ENCODE measurements at places on chromosomes 7 and 10.

DNA sequence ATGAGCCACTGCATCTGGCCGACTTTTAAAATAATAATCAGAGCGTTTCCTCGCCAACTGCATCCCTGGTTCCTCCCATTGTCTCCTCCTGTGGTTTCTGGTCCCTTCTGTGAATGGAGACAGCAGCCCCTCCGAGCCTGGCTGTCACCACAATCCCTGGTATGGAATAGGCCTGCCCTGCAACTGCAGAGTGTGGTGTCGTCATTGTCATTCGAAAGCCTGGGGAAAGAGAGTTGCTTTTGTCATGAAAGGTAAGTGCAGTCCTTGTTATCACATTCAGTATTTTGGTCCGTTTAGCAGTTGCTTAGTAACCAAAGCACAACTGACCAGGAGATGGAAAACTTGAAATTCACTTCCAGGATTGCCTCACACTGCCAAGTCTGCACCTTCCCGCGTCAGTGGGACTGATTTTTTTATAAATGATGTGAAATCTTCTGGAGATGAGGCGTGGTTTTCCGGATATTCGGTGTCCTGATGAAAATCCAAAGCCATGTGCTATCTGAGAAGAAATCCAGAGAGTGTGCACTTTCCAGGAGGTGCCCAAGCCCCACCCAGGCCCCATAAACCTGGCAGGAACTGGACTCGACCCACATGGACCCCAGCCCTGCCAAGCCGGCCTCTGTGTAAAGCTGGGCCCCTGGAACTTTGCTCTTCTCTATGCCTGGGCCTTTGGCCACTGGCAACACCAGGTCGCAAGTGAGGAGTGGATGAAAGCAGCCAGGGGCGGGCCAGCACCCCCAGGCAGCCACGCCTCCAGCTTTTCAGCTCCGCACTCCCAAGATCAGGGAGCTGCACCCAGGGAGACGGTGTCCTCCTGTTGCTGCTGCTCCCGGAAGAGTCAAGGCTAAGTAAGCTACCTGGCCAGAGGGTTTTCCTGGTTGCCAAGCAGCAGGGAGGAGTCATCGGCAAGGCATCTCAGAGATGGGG is 133.7 kb upstream of the SH2B2 start:
- DNase-seq: no peak

- DNase-seq: no peak
Measured at GRCh38 chr10:13105184-13105583, 5.2 kb downstream of the OPTN start.

DNA sequence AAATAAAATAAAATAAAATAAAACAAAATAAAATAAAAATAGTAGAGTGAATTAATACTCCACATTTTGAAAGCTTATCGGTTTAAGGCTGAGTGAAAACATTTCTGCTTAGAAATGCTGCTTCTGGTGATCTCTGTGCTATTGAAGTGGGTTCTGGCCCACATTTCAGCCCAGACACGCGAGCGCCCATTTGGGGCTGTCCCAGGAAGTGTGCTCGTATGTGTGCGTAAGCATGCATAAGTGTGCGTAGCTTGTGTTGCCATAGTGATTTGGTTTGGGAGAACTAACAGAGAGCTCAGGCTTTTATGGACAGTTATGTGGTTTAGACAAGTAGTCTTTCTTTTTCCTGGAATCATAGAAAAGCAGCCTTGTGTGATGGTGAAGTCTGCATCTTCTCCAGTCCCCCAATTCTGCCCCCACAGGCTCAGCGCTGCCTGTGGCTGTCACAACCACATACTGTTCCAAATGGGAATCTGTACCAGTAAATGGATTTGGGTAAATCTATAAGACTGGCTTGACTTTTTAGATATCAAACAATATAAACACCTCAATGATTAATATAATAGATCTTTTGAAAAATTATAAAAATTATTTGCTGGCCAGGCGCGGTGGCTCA is 29.8 kb upstream of the PURB start:
- peak; percentile 62 for DNase-seq

DNA sequence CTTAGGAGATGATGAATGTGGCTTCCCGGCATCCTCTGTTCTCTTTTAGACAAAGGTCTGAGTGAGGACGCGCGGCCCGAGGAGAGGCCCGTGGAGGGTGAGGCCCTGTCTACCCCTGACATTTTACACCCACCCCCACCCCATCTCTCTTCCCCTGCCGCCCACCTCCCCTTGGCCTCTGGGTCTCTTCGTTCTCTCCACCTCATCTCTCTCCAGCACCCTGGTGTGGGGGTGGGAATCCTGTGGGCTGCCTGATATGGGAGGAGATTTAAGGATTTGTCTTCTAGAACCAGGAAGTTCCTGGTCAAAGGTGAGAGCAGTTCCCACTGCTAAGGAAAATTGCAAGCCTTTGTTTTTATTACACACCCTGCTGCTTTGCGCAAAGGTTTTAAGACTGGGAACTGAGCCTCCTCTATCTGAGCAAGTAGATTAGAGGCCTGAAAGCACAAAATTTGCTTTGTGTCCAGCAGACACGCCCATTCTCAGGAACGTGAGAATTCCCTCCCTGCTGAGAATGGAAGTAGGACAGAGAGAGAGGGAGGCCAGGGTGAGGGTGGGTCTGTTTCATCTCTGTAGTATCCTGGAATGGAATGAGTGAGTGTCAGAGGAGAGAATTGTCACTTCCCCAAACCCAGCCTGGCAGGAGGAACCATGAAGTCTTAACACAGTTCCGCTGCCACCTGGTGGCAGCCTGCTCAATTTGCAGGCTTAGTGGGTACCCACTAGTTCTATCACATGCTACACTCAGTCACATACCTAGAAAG is 91.2 kb downstream of the GTF2IRD1 start:
- no peak for DNase-seq

All from activated CD4-positive, alpha-beta T cell treated with anti-CD3 and anti-CD28 coated beads, Interleukin-2, amount 50 U/mL, for 4 hours (primary cell).